ENCODE measurements at places on chromosomes 11 and 22.

DNA sequence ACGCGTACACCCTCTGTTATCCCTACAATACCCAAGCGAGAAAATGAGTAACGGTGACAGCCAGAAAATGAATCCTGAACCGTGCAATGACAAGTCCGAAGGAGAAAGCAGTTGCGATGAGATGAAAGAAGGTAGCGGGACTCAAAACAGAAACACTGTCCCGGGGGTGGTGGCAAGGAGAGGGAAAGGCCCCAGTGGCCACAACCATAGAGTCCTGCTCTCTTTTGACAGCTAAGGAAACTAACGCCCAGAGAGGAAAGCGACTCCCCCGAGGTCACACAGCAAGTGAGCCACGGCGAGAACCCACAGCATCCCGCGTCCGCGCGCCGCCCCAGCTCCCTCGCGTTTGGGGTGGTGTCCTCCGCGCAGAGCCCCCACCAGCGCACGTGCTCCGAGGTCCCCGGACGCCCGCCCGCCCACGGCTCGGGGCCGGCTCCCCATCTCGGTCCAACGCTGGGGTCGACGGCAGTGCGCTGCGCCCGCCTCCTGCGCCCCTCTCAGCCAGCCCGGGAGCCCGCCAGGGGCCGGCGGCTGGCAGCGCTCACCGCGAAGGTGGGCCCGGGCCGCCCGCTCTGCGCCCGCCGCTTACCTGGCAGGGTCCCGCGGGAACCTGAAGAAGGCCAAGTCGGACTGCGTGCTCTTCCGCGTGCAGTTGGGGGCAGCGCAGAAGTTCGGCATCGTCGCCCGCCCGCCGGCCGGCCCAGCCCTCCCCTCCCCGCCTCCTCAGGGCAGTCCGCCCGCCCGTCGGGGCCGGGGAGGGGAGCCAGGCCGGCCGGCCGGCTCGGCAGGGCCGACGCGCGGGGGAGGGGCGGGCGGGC, 564 bp downstream of the THAP12 start:
- no peak for DNase-seq

DNA sequence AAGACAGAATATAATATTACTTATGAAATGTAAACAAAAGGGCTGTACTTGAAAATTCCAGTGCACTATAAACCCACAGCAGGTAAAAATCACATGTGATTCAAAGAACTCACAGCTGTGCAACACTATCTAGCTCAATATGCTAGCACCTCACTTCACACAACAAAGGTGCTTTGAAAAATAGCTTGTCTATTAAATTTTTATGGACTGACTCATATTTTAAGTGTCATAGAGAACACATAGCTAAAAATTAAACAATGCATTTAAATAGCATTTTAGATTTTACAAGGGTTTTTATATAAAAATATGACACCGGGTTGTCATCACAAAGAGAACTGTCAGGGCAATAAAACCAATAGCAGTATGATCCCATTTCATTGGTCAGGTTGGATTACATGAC, 1390.5 kb upstream of the TENM4 start:
- no peak for DNase-seq

DNA sequence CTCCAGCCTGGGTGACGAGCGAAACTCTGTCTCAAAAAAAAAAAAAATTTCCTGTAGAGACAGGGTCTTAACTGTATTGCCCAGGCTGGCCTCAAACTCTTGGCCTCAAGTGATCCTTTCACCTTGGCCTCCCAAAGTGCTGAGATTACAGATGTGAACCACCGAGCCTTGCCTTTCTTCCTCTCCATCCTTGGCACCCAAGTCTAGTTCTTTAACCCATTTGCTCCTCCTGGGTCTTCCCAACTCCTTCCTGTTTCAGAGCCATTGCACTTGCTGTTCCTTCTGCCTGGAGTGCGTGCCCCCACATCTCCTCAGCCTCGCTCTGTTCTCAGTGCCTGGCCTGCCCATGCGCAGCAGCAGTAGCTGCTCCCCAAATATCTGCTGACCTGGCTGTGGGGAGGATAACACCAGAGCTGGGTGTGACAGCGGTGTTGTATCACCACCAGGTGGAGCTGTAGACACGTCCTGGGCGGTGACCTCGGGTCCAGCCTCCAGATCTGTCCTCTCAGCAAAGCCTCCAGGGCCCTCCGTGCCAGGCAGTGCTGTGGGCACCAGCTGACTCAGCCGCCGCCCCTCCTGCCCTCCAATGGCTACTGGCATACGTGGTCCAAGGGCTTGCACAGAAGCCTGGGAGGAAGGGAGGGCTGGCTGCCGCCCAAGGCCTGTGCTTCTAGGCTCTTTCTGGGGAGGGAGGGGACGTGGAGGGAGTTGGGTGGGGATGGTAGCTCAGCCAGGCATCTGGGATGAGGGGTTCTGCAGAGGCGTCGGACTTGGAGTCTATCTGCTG, 22.0 kb downstream of the TEF start:
- peak; percentile 81 for DNase-seq

GRCh38 chr11:60910711-60911380, 3.1 kb upstream of the TMEM109 start:
- no peak for DNase-seq

GRCh38 chr11:68271023-68271780, 571 bp downstream of the C11orf24 start:
- DNase-seq, result peak; percentile 60

- DNase-seq, result no peak
Observed at GRCh38 chr22:40411506-40411861, 41.1 kb downstream of the SGSM3 start.

DNA sequence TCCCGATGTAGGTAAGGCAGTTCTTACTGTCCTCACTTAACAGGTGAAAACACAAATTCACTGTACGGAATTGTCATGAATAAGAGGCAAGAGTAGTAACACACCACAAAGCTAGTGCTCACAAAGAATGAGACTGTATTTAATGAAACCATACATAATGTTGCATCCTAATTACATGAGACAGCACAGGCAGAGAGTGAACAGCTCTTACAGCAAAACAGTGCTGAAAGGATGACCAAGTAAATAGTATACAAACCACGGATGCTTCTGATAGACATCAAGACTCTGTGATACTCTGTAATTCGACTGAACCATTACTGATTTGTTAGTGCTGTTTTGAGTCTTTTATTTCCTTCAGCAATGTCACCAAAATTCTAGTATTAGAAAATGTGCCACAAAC, 282.3 kb downstream of the TTC28 start:
- DNase-seq, result no peak

DNA sequence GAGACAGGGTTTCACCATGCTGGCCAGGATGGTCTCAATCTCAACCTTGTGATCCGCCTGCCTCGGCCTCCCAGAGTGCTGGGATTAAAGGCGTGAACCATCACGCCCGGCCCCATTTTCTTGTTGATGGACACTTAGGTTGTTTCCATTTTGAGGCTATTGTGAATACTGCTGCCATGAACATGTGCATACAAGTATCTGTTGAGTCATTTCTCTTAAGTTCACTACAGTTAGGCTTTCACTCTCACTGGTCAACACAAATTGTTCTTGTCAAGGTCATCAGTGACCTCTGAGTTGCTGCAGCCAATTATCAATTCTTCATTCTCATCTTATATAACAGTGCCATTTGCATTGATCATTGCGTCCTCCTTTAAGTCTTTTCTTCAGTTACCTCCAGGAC, 13.0 kb upstream of the ZBTB44 start:
- no peak for DNase-seq

GRCh38 chr11:117980720-117981119, 5.5 kb upstream of the IL10RA start:
- no peak for DNase-seq

- DNase-seq, result no peak
Observed at GRCh38 chr22:42807185-42807584, 49.9 kb downstream of the ARFGAP3 start.

DNA sequence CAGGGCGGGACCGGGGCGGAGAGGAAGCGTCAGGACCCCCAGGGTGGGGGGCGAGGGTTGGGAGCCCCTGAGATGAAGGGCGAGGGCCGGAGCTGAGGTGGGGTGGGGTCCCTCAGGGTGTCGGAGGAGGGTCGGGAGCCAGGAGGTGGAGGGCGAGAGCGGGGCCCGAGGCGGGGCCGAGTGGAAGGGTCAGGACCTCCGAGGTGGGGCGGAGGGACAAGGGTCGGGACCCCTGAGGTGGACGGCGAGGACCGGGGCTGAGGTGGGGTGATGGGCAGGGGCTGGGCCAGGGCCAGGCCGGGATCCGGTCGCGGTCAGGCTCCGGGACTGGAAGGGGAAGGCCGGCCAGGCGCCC, 409 bp downstream of the SMC1B start:
- no peak for DNase-seq

DNA sequence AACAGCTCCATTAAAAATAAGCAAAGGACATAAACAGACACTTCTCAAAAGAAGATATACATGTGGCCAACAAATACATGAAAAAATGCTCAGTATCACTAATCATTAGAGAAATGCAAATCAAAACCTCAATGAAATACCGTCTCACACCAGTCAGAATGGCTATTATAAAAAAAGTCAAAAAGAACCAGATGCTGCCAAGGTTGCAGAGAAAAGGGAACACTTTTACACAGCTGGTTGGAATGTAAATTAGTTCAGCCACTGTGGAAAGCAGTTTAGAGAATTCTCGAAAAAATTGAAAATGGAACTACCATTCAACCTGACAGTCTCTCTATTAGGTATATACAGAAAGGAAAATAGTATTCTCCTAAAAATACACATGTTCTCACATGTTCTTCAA, 102.4 kb upstream of the FIBIN start:
- DNase-seq, result no peak

- DNase-seq, result no peak
Observed at GRCh38 chr11:62105667-62106191, 18.1 kb upstream of the INCENP start.

GRCh38 chr11:131595797-131596196, 225.4 kb downstream of the NTM start:
- DNase-seq, result no peak

DNA sequence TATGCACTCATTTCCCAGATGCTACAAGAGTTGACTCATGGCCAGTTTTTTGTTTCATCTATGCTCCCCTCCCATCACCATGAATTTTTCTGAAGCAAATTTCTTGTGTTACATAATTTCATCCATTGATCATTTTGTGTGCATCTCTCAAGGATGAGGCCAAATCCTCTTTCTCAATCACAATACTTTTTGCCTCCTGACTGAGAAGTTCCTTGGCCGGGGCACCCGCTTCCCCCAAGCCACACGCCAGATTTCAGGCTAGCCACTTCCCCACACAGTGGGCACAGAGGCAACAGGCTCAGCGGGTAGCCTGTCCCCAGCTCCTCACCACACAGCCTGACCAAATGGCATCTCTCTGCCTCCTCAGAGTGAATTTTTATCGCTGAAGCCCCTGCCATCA, 9.8 kb upstream of the DSCAML1 start:
- DNase-seq, result no peak

- DNase-seq, result no peak
Observed at GRCh38 chr11:12944889-12945288, 64.2 kb upstream of the RASSF10 start.

- DNase-seq, result no peak
Observed at GRCh38 chr11:119509969-119510401, 87.0 kb upstream of the THY1 start.

- no peak for DNase-seq
Observed at GRCh38 chr11:102719620-102720277, 5.0 kb downstream of the MMP8 start.

- no peak for DNase-seq
Observed at GRCh38 chr22:29208502-29208862, 2.8 kb downstream of the EMID1 start.

DNA sequence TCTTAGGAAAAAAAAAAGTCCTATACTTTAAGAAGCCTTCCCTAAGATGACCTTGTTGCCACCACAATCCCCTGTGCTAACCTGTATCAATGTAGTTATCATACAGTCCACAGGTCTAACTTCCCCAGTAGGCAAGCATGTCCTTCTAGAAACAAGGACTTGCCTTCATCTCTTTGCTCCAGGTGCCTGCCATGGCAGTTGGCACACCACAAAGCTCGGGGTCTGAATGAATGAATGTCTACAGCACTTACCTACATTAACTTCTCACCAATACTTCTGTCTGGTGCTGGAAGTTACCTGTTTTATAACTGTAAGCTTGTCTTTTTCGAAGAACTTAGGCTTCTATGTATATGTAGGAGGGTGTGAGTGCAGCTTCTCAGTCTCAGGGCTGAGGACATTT, 23.4 kb downstream of the CLPB start:
- DNase-seq, result no peak

- no peak for DNase-seq
Observed at GRCh38 chr22:20573176-20573832, 65.9 kb downstream of the MED15 start.

GRCh38 chr11:67507242-67507863, 609 bp downstream of the CDK2AP2 start:
- peak; percentile 3 for DNase-seq

DNA sequence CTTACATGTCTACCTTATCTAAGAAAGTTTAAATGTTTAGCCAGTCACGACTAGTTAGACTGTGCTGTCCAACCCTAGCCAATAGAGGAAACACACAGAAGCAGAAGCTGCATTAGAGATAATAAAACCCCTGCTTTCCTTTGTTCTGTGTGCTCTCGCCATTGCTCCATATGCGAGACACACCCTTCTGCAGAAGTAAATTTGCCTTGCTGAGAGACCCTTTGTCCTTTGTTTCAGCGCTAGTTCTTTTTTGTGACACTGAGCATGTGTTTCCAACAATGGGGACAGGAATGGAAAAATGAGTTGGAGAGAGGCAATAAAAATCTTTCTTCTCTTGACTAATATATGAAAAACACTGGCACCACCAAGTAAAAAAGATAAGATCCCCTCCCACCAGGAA, 18.1 kb upstream of the MS4A4E start:
- no peak for DNase-seq

DNA sequence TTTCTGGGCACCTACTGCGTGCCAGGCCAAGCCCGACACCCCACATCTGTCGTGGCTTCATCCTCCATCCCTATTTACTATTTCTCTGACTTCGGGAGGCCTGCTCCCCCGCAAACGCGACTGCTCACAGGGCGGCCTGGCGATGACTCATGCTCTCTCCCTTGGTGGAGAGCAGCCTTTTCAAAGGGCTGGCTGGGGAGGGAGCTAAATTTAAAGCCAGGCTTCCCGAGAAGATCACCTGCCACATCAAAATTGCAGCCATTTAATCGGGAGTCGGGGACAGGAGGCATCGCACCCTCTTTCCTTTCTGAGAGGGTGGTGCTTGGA, 24.9 kb upstream of the SHISAL1 start:
- DNase-seq, result no peak

DNA sequence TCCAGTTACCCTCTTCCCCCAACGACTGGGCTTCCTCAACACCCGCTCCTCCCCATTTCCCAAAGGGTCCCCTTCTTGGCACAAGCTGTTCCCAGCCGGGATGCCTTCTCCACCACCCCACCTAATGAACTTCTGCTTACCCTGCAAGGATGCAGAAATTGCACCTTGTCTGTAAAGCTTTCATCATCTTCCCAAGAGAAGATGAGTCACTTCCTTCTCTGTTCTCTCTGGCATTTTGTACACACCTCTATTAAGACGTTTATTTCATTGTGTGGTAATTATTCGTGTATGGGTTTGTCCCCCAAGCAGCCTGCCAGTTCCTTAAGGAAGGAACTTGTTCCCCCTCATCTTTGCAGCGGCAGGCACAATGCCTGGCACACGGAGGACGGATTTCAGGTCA, 351.1 kb downstream of the CADM1 start:
- no peak for DNase-seq

- no peak for DNase-seq
Observed at GRCh38 chr11:70298243-70298915, 27.9 kb downstream of the PPFIA1 start.

Measured in D721Med (cell line).